ENCODE measurements at places on chromosomes 5 and 9.
A peak's percentile ranks its signal among the peaks of the same experiment; 100 is the strongest.

GRCh38 chr9:121271368-121272341 is 3.7 kb downstream of the GSN start:
- DNase-seq, result no peak

DNA sequence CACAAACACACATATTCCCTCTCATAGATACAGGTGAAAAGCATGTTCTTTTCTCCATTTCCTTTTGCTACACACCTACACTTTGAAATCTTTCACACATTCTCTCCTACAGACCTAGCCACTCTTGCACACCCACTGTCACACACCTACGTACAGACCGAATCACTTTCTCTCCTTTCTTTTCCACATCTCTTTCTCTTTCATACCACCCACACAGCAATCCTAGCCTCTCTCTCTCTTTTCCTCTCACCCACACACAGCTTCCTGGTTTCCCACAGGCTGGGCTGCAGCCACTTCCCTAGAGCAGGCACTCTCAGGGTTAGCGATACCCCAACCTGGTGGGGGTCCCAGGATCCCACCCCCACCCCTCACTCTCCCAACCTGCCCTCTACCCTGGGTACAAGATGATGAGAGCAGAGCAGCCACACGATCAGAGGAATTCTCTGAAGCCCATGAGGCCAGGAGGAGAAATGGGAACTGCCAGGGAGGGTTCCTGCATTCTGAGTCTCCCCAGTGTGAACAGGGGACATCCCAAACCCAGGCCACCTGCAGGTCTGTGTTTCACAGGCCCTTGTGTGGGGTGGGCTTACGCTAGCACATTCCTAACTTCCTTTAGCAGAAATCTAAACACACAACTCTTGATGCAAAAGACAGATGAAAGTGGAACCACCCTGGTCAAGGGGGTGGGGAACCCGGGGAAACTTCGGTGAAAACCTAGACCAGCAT is 17.1 kb upstream of the SYNPO start:
- DNase-seq, result no peak

DNA sequence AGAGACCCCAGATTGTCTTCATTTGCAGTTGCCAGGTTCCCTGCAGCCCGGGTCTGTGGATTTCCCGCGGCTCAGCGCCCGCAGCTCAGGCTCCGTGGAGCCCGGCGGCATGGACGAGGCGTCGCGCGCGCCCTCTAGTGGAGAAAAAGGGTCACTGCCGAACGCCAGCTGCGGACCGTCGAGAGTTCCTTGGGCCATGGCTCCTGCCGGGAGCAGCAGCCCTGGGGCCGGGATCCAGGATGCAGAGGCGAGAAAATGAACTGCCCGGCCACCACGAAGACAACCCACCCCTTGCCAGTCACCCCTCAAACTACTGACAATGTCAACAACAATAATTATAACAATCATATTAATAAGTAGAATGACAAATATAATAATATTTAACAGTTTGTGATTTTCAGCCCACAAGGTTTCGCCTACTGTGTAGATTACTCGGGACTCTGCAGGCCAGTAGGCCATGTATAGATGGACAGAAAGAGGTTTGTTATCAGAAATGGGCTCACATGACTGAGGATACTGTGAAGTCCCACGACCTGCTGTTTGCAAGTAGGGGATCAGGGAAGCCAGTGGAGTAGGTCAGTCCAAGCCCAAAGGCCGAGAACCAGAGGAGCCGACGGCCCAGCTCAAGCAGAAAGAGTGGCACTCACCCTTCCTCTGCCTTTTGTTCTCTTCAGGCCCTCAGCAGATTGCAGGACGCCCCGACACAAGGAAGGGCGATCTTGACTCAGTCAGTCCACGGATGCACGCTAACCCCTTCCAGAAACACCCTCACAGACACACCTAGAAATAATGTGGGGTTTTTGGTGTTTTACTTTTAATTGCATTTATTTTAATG is 43.1 kb downstream of the BOD1 start:
- DNase-seq, result peak; percentile 55

- no peak for DNase-seq
Observed at GRCh38 chr9:97470076-97470475, 31.4 kb upstream of the TMOD1 start.

DNA sequence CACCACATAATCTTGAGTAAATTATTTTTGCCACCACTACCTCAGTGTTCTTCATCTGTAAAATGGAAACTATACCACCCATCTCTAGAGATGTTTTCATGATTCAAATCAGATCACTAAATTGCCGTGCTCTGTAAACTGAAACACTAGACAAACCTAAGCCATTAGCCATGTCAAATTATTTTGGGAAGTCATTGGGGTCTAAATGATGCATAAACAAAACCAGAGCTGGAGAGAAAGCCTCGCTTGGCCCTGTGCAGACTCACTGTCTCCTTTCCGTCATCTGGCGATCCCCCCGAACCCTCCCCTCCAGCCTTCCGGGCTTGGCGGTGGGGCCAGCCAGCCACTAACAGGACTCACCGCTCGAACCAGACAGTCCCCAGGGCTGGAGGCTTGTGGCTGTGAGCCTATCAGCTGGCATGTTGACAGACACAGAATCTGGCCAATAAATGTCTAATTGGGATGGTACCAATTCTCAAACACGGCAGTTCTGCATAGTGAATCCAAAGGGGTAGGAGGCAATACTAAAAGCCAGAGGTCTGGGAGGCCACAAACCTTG is 256.5 kb downstream of the SEC61B start:
- DNase-seq, result no peak

DNA sequence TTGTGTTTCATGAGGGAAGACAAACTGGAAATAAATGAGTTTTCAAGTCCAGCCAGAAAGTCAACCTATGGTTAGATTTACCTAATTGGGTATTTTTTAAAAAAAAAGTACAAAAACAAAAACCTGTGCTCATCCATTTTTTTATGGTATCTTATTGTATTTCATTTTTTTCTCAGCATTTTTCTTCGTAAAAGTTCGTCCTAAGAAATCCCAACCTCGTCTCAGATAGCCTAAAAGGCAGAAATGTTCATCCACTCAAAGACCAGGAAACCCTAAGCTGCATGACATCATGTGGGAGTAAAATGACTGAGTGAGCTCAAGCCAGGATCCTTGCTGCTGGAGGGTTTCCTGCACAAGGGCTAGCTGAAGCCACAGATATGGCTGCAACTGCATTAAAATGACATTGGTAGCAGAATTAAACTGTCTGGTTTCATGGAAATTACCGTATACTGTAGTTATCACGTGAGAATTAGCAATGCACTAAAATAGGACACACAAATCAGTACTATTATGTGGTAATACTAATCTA is 70.4 kb downstream of the NFIB start:
- no peak for DNase-seq

DNA sequence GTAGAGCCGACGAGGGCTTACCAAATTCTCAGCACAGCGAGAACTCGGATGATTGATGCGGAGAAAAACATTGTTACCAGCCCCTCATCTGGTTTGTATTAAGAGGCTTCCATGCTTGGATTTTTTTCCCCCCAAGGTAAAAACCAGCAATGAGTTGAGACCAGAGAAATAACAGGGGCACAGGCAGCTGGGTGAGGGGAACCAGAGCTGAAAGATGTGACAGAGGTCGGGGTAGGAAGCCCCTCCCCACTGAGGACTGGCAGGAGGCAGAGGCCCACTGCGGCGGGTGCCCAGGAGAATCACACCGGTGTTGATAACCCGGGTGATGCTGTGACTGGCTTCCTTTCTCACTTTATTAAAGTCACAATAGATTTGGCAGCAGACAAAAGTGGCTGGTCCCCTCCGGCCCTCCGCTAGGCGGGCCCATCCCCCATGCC is 116.5 kb upstream of the PHYKPL start:
- DNase-seq, result no peak

DNA sequence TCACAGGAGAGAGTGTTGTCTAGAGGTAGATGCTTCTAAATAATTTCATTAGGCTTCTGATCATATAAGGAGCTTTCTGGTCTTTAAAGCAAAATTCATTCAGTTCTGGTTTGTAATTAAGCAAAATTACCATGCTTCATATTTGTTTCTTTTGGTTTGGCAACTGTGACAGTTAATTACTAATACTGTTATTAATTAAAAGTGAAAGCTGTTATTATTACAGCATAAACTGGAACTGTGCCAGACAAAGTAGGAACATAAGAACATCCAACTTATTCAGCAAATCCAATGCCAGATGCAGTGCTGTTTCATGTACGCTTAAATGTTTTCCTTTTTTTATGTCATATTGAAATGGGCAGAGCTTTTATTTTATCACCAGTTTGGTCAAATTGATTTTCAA is 70.4 kb upstream of the DAB2 start:
- no peak for DNase-seq

GRCh38 chr9:34654323-34655051 is 2.5 kb downstream of the IL11RA start:
- no peak for DNase-seq

GRCh38 chr5:68424799-68425537 is 209.4 kb downstream of the PIK3R1 start:
- peak; percentile 64 for DNase-seq

DNA sequence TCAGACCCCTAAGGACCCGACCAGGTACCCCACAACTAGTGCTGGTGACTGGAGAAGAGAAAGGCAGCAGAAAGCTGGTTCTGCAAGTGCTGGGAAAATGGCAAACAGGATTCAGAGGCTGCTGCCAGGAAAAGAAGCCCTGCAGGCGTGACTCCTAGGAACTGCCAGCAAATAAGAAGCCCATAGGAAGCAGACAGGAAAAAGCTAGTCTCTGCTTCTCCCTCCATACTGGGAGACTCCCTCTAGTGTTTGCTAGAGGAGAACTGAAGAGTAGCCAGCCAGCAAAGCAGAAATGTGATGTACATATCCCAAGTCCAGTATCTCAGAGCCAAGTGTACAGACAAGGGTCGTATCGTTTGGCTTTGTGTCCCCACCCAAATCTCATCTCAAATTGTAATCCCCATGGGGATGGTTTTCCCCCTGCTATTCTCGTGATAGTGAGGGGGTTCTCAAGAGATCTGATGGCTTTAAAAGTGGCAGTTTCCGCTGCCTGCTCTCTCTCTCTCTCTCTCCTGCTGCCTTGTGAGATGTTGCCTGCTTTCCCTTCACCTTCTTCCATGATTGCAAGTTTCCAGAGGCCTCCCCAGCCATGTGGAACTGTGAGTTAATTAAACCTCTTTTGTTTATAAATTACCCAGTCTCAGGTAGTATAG is 38.1 kb upstream of the TUSC1 start:
- no peak for DNase-seq

- no peak for DNase-seq
Observed at GRCh38 chr5:147690595-147690994, 91.9 kb downstream of the JAKMIP2 start.

GRCh38 chr5:92908952-92909601 is 671.9 kb downstream of the NR2F1-AS1 start:
- no peak for DNase-seq

- DNase-seq, result no peak
Observed at GRCh38 chr5:71705421-71705820, 13.7 kb upstream of the CARTPT start.

DNA sequence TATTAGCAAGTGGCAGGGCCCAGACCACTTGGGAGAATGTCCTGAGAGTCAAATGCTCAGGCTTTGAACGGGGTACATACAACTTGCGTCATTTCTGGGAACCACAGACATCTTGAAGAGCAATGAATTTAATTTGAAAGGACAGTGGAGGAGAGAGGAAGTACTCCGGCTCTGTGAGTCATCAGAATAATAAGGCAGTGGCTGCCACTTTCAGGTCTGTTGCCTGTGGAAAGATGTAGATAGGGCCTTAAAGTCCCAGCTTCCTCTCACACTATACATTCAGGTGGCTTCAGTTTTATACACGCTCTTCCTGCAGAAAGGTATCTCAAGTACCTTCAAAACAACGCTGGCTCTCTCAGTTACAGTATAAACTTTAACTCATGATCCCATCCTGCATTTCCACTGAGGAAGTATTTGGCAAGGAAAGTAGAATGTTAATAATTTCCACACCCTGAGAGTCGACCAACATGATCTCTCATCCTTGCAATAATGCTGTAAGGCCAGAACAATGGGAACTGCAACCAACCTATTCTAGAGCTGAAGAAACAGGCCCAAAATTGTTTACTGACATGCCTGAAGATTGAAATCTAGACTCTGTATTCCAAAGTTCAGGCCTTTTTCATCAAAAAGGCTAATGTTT is 6.8 kb upstream of the PRUNE2 start:
- no peak for DNase-seq

- DNase-seq, result no peak
Observed at GRCh38 chr9:20238921-20239320, 383.4 kb downstream of the MLLT3 start.

DNA sequence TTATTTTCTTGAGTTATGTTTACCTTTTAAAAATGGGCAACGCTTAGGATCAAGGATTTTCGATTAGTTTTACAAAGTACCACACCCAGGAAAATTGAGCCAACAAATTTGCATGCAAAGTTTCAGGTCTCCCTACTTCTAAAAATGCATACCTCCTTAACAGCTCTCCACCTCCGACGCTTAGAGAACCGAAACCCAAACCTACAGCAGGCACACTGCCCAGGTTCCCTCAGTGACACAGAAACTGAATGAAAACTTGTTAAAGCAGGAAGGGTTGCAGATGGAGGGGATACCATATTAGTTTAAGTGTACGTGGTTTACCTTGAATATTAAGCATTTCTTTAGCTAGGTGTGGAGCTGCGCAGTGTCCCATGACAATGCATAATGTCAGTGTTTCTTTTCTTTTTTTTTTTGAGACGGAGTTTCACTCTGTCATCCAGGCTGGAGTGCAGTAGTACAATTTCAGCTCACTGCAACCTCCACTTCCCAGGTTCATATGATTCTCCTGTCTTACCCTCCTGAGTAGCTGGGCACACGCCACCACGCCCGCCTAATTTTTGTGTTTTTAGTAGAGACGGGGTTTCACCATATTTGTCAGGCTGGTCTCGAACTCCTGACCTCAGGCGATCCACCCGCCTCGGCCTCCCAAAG is 1.6 kb upstream of the SUB1 start:
- DNase-seq, result peak; percentile 56

DNA sequence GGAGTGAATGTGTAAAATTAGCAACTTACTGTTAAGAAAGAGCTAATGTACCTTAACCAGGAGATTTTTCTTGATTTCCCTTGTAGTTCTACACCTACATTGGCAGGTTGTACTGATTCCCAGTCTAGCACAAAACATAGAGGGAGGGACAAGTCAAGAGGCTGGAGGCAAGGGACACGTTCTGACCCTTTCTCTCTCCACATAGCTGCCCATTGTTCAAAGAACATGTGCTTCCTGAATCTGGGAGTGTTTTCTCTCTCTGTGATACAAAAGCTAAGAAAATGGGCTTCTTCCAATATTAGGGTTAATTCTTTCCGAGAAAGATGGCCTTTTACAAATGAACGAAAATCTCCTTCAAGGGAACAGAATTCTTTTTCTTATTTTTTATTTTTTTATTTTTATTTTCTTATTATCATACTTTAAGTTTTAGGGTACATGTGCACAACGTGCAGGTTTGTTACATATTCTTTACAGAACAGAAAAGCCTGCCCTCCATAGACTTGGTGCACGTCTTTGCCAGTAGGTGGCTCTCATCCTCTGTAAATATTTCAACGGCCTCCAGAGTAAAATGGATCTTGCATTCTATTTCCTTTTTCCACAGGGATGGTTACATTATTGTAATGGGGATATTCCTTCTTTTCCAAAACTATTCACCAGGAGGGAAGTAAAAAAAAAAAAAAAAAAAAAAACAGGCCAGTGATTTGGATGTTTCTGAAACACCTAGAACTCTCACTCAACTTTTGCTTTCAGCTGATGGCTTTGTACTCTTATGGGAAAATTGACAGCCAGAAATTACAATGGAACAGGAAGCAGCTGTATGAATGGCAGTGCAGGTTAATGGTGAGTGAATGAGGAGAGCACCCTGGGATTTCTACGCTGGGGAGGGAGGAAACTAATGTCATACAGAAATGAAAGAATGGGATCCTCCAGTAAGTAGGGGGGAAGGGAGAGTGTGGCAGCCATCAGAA is 13.1 kb upstream of the IFNA5 start:
- peak; percentile 53 for DNase-seq

- peak; percentile 37 for DNase-seq
Observed at GRCh38 chr9:122904466-122904822, 715 bp downstream of the RC3H2 start.

Data from CD4-positive, alpha-beta T cell treated with Interleukin-17A for 1 hour (primary cell).